Osteoblast (primary cell): ENCODE measurements at places on chromosomes 5 and 9. TPM values are rescaled to one million over a fixed set of nuclear protein-coding genes. Genes with fewer than 3 reads are reported as not detected.

- H3K4me1 ChIP-seq = no peaks in the 10 kb centered on the region
- H3K27me3 ChIP-seq = no peaks in the 10 kb centered on the region
- H3K4me3 ChIP-seq = no peak overlapping the region
- H3K27ac ChIP-seq = no peak overlapping the region
These were observed 95.4 kb upstream of the SARDH start for GRCh38 chr9:133833388-133834025.

DNA sequence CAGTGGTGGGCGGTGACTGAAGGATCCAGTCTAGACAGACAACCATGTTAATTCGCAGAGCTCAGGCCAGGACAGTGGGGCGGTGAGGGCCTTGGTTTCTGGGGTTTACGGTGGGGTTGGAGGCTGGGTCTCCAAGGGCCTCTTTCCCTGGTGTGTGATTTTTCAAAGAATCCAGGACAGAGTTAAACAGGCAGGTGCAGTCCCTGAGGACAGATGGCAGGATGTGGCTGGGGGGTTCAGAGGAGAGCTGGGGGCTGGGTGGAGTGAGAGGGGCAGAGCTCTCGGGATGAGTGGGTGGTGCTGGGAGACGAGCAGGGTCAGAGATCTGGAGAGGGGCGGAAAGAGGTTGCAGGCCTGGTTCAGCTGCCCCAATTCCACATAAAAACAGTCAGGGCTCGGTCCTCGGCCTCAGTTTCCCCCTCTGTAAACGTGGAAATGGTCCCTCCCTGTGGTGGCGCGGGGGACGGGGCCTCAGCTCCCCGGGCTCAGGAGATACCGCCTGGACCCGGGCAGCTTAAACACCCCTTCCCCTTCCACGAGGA lies 145.9 kb downstream of the GAPVD1 start:
- H3K4me1 ChIP-seq = no peaks in the 10 kb centered on the region
- no peaks in the 10 kb centered on the region for H3K27me3 ChIP-seq
- peak overlapping the region; percentile 79 for H3K4me3 ChIP-seq
- no peak overlapping the region for H3K27ac ChIP-seq

DNA sequence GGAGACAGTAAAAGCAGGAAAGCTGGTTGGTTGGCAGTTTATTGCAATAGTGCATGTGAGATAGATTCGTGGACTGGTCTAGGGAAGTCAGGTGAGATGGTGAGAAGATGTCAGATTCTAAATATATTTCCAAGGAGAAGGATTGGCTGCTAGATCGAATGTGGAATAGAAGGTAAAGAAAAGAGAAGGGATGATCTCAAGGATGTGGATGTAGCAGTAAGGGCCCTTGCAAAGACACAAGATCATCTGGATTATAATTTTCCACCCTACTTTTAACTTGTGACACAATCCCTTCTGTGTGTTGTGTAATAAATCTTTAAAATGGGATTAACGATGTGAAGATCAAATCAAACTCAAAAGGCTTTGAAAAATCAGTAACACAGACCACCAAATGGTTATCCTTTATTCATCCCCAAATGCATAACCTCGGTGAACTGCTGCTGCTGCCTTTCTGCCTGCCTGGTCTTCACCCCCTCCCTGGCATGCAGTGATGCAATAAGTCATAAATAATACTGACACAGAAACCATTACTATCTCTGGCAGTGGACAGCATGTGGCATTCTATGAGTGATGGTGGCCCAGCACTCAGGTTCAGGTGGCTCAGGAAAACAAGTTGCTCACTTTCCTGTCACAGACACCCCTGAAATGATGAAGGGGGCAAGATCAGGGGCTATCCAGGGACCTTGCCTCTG lies 178.4 kb downstream of the FAM114A2 start:
- no peak for DNase-seq
- H3K27ac ChIP-seq = no peak overlapping the region
- no peaks in the 10 kb centered on the region for H3K27me3 ChIP-seq
- H3K4me3 ChIP-seq = no peak overlapping the region
- H3K36me3 ChIP-seq = no peaks in the 10 kb centered on the region

- H3K4me3 ChIP-seq = no peak overlapping the region
- no peaks in the 10 kb centered on the region for H3K27me3 ChIP-seq
- H3K36me3 ChIP-seq = no peaks in the 10 kb centered on the region
- no peak overlapping the region for H3K27ac ChIP-seq
These were observed 508.1 kb downstream of the ZNF608 start for GRCh38 chr5:124238350-124238749.

Gene CDK7
- 41.5 and 44.5 TPM in 2 replicates for total RNA-seq

Gene HOMER1
- total RNA-seq = 10.6 and 14.1 TPM in 2 replicates

Gene PRLR
- total RNA-seq = under 0.01 TPM in 1 of 2 replicates, not detected in the other
